Left colon (tissue), 2 donors: ENCODE measurements at places on chromosomes 16 and 17. TPM values are rescaled to one million over a fixed set of nuclear protein-coding genes. Genes with fewer than 3 reads are reported as not detected.
A peak's percentile ranks its signal among the peaks of the same experiment; 100 is the strongest.

DNA sequence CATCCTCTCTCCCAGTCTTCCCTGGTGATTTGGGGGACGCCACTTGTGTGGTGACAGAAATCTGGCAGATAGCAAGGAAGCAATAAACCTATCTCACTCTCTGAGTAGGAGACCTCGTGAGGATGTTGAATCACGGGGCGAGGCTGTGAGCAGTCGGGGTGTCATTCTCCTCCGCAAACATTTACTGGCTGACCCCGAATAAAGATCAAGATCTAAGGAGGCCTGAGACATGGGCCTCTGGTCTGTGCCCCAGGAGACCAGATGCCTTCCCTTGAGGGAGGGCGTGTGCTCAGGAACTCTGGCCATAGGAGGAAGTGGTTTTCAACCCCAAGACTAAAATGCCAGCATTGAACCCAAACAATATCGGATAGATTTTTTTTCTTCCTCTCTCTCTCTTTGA, 53.1 kb downstream of the FOXL1 start:
- DNase-seq, result no peak

GRCh38 chr16:48112600-48112999, 43.2 kb downstream of the ABCC12 start:
- no peak for DNase-seq

The GDE1 gene
- total RNA-seq, result 116 TPM

DNA sequence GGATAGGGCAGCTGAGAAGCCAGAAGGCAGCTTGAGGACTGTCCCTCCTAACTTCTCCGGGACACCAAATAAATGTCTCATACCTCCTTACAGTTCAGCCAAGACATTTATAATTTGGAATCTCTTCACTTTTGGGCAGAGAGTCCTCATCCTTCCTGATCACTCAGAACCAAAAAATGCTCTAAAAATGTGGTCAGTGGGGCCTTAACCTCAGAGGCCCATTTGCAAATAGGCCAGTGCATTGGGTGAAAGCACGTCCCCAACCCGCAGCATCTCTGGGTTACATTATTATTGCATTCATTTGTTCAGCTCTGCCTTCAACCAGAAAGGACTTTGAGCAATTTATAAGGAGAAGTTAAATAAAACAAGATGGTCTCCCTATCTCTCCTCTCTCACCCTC, 112.4 kb upstream of the IRX3 start:
- DNase-seq, result no peak

The ACAP1 gene
- 4.1 TPM for total RNA-seq

GRCh38 chr16:17515421-17516210, 44.9 kb upstream of the XYLT1 start:
- no peak for DNase-seq

DNA sequence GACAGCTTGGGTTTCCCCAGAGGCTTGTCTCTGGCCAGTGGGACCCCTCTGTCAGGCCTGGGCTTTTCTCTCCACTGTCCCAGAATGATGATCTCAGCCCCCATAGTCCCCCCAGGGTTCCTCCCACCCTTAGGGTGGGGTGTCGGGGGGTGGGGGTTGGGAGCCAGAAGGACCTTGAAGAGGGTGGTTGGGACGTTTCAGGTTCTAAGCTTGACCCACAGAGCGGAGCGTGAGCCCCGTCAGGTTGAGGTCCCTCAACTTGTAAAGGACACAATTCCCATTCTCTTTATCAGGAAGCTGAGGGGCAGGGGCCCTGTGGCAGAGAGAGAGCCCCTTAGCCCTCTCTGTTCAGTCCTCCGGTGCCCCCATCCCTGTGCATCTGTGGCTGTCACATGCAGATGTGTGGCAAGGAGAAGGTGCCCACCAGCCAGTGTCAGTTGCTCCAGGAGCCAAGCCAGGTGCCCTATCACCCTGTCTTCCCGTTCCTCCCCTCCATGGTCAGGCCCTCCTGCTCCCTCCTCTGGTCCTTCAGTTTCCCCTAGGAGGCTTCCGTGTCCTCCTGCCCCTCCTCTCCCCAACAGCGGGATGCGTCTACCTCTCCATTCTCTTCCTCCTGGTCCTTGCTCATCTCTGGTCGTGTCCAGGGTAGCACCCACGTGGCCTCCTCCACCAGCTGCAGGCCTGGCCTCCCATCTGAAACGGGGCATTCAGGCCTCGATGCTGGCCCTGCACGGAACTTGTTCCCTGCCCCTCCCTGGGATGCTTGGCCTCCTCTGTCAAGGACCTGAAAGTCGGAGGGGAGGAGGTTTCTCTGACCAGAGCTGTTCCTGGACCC, 1.5 kb upstream of the NTN3 start:
- no peak for DNase-seq

GRCh38 chr17:56819431-56820145, 14.1 kb downstream of the C17orf67 start:
- peak; percentile 53 for DNase-seq

GRCh38 chr16:75073545-75074303, 42.9 kb downstream of the LDHD start:
- DNase-seq, result no peak

DNA sequence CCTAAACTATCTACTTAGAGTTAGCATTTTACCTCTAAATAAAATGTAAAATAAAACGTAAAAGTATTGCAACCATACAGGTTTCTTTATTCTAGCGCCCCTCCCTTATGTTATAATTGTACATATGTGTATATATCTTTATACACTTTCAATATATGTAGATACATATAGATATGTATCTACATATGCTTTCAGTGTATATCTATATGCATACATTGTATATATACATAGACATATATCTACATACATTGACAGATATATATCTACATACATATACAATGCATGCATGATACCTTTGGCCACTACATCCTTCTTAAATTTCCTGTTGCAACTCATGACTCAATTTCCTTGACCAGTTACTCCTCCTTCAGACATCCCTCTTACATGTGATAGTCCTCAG, 16.7 kb downstream of the BPTF start:
- no peak for DNase-seq

- DNase-seq, result no peak
These were observed 33.2 kb downstream of the ACTG1 start for GRCh38 chr17:81479175-81480071.

DNA sequence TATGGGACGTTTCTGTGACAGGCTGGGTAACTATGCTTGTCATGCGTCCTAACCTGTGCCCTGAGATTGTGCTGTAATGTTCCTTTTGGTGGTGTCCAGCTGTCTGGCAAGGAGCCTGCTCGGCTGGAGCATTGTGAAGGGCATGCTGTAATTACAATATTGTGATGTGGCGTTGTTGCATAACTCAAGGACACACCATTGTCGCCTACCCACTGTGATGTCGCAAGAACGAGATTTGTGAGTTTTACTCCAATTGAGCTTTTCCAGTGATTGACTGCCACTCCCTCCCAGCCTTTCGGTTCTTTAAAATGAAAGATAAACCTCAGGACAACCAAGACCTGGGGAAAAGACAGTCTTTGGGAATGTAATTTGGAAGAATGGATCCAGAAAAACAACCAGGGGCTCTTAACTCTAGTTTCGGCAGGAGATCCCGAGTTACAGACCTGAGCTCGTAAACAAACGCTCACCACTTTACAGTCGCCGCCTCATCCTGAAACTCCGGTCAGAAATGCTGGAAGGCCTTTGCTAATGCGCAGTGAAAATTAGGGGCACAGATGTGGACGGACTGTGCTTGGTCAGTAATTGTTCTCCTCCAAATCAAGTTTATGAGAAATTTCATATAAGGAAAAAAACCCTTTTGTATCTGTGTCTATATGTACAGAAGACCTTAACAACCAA, 1.3 kb downstream of the ZNF750 start:
- peak; percentile 76 for DNase-seq

DNA sequence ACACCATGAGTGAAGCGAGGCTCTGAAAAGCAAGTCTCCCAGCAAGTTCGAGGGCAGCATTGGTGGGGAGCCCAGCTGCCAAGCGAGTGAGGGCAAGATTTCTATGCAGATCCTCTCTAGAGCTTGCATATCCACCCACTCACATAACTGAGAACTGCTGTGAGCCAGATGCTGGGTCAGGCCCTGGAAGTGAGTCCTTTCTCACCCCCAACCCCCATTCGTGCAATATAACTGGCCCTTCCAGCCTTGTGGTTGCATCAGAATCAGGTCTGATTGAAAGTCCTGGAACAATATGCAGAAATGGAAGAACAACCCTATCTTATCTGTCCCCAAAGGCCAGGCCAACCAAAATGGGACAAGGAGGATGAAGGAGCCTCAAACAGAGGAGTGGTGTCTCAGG, 146.6 kb downstream of the IRX5 start:
- no peak for DNase-seq

- no peak for DNase-seq
These were observed 75.8 kb upstream of the ZNF469 start for GRCh38 chr16:88306860-88307545.

DNA sequence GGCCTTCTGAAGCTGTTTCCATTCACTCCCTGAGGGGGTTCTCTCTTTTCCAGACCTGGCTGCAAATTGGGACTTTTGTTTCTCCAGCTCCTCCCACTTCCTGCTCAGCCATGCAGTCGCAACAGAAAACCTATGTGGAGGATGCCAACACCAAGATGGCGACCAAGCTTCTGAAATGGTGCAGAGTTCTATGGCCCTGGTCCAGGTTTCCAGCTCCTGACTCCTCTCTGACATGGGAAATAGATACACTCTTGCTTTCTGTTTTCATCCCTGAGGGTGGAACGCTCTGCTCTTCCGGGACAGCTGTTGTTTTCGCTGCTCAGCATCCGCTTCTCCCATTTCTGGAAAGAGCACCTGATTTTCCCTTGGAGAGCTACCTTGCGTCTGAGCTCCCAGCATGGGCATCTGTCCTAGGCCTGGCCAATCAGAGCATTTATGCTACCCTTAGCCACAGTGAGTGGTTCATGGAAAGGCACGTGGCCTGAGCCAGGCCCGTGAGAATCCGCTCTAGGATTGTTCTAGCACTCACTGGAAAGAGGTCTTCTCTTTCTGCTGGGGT, 8.1 kb downstream of the GPRC5B start:
- no peak for DNase-seq

DNA sequence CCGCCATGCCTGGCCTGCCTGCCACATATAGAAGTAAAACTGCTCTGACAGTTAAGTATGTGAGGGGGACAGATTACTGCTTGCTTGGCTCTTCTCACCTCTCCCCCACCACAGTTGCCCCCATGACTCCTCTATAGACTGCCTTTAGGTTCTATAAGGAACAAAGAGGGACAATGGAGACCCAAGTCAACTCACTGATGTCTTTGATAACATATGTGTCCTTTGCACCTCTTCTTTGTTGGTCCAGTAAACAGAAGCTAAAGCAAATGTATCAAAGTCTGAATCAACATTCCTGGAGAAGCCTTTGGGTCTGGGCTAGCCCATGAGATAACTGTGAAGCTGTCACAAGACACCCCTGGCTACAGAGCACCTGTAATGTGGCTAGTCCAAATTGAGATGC, 27.1 kb downstream of the NUDT7 start:
- DNase-seq, result no peak

- no peak for DNase-seq
These were observed 85.6 kb downstream of the OMG start for GRCh38 chr17:31211352-31212012.

The KRT25 gene
- total RNA-seq, result not detected

The C16orf54 gene
- total RNA-seq, result 3.2 TPM
